NCI-H69 (cell line): ENCODE measurements at places on chromosomes 3 and 15.
A peak's percentile ranks its signal among the peaks of the same experiment; 100 is the strongest.

GRCh38 chr3:116905794-116906193 is 196.2 kb downstream of the TUSC7 start:
- DNase-seq: no peak

DNA sequence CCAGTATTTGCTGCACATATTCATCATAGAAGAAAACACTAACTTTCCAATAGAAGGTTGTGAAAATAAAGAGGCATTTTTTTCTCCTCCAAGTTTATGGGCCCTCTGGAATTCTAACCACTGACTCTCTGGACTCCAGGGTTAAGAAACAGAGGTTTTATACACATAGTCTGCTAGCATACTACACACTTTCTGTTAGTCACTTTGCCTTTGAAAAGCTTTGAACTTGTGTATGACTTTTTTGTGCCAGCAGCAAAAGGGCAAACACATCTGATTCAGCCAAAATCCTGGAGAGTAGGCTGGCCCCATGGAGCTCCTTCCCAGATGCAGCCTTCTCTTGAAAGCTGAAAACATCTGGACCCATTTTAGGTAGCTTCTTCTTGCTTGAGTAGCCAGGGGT is 6.2 kb downstream of the ZIC4 start:
- no peak for DNase-seq

- peak; percentile 11 for DNase-seq
These were observed 404.2 kb upstream of the RARB start for GRCh38 chr3:25023876-25024275.

GRCh38 chr15:65212097-65212496 is 824 bp upstream of the CILP start:
- peak; percentile 67 for DNase-seq

GRCh38 chr3:144182501-144182900 is 210.9 kb downstream of the DIPK2A start:
- no peak for DNase-seq

- DNase-seq: no peak
These were observed 71.6 kb downstream of the LRTM1 start for GRCh38 chr3:54856271-54856670.

DNA sequence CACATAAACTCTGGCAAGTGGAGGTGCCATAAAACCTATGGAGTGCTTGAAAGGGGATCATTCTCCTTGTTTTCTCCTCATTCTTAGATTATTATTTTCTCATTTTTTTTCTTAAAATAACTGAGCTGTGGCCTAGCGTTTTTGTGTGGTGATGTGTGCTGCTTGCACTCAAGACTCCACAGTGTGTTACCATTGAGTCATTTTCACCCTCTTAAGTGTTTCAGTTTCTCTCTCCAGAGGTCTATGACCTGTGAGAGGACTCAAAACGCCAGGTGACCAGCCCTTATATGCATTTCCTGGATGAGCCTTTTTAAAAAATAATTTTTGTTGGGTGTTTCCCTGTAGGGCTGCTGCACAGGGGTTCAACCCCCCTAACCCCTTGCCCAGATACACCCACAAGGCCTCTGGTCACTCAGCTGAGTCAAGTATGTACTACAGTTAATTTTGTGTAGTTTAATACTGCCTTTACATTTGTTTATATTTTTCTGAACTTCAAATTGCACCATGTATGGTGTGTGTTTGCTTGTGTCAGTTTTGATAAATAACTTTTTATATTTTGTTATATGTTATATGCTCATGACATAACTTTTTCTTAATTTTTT is 15.4 kb upstream of the BTLA start:
- DNase-seq: no peak

DNA sequence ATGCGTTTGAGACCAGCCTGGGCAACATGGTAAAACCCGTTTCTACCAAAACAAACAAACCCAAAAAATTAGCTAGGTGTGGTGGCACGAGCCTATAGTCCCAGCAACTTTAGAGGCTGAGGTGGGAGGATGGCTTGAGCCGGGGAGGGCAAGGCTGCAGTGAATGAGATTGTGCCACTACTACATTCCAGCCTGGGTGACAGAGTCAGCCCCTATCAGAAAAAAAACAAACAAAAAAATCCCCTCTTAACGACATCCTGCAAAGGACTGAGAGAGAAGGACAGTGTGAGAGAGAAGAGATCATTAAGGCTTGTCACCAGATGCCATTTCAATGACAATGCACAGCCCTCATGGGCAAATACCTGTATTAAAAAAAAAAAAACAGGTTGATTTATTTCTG is 266.7 kb upstream of the ATP10A start:
- DNase-seq: peak; percentile 8

GRCh38 chr3:24341668-24342067 is 153.0 kb downstream of the THRB start:
- no peak for DNase-seq

DNA sequence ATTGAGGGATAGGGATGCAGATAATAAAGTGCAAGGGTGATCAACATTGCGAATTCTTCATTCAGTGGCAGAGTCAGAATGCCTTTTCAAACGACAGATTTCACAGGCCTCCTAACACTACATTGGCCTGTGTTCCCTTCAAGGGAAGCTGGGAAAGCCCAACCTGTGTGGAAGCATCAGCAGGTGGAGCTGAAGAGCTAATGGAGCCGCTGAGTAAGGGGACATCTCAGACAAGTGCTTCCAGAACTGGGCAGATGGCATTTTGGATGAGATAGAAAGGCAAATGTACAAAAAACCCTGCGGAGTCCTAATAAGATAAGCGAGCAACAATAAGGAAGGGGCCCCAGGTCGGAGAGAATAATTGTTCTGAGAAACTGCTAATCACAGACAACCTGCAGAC is 8.5 kb upstream of the SLC24A5 start:
- DNase-seq: peak; percentile 84

GRCh38 chr3:72665701-72666446 is 182.4 kb downstream of the SHQ1 start:
- DNase-seq: peak; percentile 91

DNA sequence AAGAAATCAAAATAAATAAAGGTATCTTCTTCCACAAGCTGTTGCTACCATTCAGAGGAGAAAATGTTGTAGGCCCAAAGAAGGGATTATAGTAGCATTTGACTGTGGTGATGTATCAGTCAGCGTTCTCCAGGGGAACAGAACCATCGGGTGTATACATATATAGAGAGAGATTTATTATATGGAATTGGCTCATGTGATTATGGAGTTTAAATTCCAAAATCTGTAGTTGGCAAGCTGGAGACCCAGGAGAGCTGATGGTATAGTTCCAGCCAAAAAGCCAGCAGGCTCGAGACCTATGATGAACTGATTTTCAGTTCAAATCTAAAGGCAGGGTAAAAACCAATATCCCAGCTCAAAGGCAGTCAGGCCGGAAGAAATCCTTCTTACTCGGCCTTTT is 7.4 kb upstream of the SPG21 start:
- no peak for DNase-seq

- no peak for DNase-seq
These were observed at the start of gene CPN2 for GRCh38 chr3:194351080-194351672. TSS of gene CPN2 (minus strand) at chr3:194351328. CDS start at chr3:194342702, 8,626 bp downstream.

DNA sequence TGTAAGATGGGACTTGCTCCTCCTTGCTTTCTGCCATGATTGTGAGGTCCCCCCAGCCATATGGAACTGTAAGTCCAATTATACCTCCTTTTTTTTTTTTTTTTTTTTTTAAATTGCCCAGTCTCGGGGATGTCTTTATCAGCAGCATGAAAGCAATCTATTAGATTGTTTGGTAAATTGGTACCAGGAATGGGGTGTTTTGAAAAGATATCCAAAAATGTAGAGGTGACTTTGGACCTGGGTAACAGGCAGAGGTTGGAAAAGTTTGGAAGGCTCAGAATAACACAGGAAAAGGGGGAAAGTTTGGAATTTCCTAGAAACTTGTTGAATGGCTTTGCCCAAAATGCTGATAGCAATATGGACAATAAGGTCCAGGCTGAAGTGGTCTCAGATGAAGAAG is 545.8 kb upstream of the ALCAM start:
- no peak for DNase-seq

- DNase-seq: no peak
These were observed 487.9 kb upstream of the NR2F2 start for GRCh38 chr15:95842576-95842975.

GRCh38 chr3:132645058-132645457 is 14.6 kb downstream of the ACAD11 start:
- no peak for DNase-seq

GRCh38 chr3:73626106-73626505 is 1.4 kb upstream of the PDZRN3 start:
- no peak for DNase-seq

- DNase-seq: no peak
These were observed 14.4 kb upstream of the GP9 start for GRCh38 chr3:129046037-129046731.

GRCh38 chr3:8746780-8747345 is 13.3 kb downstream of the CAV3 start:
- DNase-seq: no peak

- peak; percentile 85 for DNase-seq
These were observed 159.4 kb upstream of the GBE1 start for GRCh38 chr3:81920816-81921215.

- DNase-seq: peak; percentile 49
These were observed 1.2 kb downstream of the MEX3B start for GRCh38 chr15:82044373-82045178.

GRCh38 chr3:128532012-128532983 is 39.3 kb upstream of the GATA2 start:
- no peak for DNase-seq

DNA sequence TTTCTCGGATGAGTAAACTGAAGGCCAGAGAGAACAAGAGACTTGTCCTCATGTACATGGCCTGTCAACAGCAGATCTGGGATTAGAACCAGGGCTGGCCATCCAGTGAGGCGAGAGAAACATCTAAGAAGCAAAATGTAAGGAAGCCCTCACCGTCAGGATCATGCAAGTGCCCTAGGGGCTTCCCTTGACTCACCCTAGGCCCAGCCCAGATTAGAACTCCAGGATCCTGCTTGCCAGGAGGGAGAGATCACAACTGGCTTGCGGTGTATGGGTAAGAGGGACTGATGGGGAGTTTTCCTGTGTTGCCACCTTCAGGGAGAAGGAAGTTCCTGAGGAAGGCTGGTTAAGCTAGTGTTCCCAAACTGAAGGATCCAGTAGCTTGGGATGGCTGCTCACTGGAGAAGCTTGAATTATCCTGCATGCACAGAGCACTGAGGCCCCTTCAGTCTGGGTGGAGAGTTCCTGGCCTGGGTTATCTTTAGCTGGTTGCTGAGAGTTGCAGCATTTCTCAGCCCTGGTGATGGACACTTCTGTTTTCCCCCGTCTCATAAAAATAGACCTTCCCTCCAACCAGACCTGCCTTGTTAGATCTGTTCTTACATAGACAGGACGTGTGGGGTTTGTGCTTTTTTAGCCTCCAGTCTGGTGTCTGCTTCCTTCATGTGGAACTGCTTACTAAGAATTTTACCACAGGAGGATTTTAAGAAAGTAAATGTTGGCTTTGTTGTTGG is 28.2 kb upstream of the XIRP1 start:
- no peak for DNase-seq

- no peak for DNase-seq
These were observed 279.2 kb upstream of the P2RY1 start for GRCh38 chr3:152555666-152556291.

DNA sequence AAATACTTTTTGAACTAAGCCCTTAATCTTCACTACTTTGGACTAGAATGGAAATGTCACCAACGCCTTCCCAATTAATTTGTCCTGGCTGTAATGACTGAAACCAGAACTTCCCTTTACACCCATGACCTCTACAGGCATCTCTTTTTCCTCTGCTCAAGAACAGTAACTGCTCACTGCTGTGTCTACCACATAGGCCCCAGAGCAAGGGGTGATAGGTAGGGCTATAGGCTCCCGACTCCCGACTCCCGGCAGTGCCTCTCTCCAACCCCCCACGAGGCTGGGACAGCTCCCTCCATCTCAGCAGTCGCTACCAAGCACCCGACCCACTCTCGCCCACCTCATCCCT is 384 bp upstream of the LEKR1 start:
- no peak for DNase-seq

GRCh38 chr3:64730681-64731080 is 42.9 kb upstream of the ADAMTS9 start:
- DNase-seq: no peak

DNA sequence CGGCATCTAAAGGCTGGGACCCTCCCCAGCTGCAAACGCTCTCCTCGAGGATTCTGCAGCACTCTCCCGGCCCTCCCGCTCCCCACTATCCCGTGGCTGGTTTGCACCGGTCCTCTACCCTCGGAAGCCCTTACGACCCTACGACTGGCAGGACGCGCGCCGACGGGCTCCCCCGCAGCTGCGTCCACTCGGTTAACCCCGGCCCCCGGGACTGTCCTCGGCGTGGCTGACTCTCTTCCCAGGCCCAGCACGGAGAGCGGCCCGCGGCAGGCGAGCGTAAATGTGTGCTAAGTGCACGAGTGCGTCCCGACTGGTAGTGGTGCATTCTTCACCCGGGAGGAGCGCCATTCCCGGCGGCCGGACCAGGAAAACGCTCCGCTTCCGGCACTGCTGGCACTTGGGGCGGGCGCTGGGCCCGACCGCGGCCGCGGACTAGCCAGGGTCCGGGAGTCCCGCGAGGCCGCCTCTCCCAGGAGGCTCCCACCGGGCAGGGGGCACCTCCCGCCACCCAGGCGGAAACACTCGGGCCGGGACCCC is 508 bp downstream of the GORASP1 start:
- DNase-seq: peak; percentile 54

- DNase-seq: peak; percentile 7
These were observed 95.1 kb upstream of the TNFAIP8L3 start for GRCh38 chr15:51189669-51190385.

DNA sequence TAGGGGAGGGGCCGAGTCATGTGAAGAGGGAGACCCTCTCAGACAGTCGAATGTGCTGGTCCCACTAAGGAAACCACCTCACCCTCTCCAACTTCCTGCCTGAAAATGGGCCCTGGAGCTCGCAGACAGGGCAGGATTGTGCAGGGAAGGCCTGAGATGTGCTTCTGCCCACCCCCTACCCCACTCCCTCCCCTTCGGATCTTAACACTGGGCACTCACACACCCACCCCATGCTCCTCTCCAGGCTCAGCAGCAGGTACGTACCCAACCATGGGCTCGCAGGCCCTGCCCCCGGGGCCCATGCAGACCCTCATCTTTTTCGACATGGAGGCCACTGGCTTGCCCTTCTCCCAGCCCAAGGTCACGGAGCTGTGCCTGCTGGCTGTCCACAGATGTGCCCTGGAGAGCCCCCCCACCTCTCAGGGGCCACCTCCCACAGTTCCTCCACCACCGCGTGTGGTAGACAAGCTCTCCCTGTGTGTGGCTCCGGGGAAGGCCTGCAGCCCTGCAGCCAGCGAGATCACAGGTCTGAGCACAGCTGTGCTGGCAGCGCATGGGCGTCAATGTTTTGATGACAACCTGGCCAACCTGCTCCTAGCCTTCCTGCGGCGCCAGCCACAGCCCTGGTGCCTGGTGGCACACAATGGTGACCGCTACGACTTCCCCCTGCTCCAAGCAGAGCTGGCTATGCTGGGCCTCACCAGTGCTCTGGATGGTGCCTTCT is 20.0 kb downstream of the ATRIP start:
- DNase-seq: no peak

- peak; percentile 44 for DNase-seq
These were observed 19.8 kb upstream of the NUDT16 start for GRCh38 chr3:131361464-131362421.

- DNase-seq: peak; percentile 5
These were observed 8.9 kb upstream of the SUCNR1 start for GRCh38 chr3:151864423-151865101.
